Sigmoid colon (tissue), 7 donors: ENCODE measurements at places on chromosomes 4 and X.

GRCh38 chrX:103688946-103689345, 2.4 kb upstream of the MORF4L2 start:
- no peak for DNase-seq

GRCh38 chr4:17188125-17188524, 289.7 kb upstream of the LDB2 start:
- no peak for DNase-seq

DNA sequence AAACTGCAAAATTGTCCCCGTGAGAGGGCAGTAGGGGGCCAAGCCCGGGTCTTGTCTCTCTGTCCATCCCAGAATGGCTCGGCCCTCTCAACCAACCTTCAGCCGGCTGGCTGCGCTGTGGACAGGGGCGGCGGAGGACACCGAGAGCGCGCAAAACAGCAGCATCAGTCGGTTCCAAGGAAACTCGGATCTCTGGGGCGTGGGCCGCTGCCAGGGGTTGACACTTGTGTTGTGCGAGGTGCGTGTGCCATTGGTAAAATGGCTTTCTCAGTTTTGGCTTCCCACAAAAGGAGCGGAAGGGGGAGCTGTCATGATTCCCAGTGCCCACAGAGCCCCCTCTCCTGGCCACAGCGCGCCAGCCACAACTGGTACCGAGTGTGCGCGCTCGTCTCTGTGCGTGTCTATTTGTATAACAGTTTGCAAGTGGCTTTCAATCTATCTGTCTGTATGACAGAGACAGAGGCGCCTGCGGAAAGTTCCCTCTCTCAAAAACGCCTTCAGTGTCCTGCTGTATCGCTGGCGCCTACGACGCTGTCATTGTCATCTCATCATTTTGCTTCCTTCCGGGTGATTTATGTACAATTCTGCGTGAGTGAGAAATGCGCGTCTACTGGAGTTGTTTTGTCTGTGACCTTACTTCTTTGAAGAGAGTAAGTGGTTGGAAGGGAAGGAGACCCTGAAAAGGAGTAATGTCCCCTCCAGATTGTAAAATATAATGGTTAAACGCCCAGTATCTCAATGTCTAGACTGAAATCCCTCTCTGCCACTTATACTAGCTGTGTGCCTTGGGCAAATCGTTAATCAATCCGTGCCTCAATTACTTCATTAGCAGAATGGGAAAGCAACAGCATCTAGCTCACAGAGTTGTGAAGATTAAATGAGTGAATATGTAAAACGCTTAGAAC, 1.8 kb downstream of the DKK2 start:
- peak; percentile 74 for DNase-seq

- no peak for DNase-seq
Observed at GRCh38 chr4:145697332-145697731, 17.4 kb downstream of the C4orf51 start.

DNA sequence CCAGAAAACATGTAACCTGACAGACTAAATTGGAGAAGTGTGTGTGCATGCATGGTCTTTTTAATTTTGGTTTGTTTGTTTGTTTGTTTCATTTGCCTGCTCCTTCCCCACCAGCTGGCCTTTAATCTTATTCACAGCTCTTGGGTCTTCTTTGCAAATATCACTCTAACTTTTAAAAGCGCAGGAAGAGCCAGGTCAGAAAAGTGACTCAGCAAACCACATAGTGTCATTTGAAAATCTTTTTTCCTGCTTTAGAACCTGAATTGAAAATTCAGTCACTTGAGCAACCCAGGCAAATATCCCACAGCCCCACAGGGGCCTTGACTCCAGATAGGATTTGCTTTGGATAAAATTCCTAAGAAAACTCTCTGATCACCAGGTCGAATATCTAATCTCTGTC, 4.6 kb downstream of the TMEM255A start:
- no peak for DNase-seq

GRCh38 chrX:18032486-18033221, 171.6 kb upstream of the RAI2 start:
- no peak for DNase-seq

GRCh38 chr4:102817613-102818268, 9.6 kb downstream of the UBE2D3 start:
- no peak for DNase-seq

- DNase-seq = no peak
Observed at GRCh38 chr4:7769396-7770223, 170.1 kb downstream of the AFAP1 start.

DNA sequence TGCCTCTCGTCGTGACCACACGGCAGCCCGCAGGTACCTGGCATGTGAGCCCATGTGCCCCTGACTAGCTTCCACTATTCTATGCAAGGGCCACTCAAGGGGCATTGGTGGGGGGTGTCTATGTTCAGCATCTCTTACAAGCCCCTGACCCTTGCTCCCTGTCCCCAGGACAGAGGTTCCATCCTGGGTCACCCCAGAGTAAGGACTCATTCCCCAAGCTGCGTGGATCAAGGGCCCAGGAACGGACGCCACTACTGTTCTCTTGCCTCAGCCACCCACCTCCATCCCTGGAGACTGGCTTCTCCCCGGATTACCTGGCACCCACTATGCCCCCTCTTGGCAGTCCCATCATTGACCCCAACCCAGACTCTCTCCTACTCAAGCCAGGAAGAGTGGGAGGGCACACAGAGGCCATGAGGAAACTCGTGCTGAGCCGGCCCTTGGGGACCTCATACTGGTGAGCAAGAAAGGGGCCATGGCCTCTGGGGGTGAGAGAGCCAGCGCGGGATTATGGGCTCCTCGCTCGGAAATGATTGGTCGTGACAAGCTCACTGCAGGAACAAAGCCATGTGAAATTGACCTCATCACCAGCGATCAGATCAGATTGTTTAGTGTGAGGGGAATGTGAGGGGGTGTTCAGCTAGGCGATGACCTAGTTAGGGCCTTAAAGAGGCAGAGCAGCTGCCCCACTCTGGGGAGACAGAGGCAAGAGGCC, 50.1 kb upstream of the PJA1 start:
- DNase-seq = no peak

GRCh38 chr4:52005604-52006273, 14.4 kb downstream of the LRRC66 start:
- DNase-seq = no peak

DNA sequence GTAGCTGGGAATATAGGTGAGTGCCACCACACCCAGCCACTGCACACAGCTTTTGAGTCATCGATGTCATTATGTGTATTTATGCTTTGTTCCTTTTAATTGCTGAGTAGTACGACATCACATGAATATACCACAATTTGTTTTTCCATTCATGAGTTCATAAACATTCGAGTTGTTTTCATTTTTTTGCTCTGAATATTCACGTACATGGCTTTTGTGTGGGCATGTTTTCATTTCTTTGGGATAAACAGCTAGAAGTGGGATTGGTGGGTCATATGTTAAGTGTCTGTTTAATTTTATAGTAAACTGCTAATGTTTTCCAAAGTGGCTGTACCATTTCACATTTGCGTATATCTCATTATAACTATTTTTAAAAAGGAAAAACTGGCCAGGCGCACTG, 45.1 kb upstream of the KDR start:
- DNase-seq = no peak

GRCh38 chr4:180394730-180395129, 1848.5 kb upstream of the TENM3 start:
- no peak for DNase-seq

DNA sequence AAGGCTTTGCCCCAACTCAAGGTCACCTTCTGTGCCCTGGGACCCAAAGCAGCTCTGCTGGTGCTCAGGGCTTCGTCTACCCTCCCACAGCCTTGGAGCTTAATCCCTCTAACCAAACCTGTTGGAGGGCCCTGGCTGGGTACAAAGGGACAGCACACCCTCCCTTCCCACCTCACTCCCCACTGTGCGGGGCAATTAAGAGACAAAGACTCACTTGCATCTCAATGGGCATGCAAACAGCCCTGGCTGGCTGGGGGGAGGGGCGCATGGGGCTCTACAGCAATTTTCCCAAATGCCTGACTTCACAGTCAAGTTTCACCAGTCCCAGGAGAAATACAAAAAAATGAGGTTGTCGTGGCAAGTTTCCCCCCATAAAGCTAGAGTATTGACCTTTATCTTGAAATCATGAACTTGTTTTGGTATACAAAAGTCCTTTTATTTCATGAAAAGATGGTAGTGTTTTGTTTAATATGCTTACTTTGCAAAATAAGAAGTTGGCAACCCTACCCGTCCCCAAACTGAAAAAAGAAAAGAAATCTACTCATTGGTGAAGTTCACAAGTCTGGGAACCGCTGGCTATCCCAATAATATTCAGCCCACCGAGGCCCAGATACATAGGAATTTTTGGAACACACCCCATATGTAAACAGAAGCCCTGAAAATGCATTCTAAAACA, 4.1 kb upstream of the CD99L2 start:
- no peak for DNase-seq

DNA sequence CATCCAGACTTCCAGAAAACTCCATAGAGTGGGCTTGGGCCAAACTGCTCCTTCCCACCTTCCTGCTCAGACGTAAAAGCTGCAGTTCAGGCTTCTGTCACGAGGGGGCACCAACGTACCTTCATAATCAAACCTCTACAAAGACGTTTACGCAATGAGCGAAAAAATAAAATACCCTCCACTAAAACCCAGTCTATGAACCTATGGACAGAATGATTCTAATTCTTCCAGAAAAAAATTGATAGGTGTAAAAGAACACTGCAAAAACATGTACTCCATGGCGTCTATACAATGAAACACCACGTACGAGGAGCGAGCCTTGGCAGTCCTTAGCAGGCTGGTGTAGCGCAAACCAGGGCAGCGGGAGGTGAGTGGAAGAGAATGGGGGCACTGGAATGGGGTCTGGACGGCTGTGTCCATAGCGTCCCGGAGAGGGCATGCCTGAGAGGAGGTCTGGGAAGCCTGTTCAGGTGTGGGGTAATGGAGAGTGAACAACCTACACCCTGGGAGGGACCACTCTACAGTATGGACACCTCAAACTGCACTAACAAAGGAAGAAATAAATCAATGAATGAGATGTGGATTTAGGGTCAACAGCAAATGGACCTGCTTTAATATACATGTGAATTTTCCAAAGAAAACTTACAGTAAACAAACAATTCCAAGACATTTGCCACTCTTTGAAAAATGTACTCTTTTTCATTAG, 14.4 kb upstream of the RAB40A start:
- peak; percentile 89 for DNase-seq

DNA sequence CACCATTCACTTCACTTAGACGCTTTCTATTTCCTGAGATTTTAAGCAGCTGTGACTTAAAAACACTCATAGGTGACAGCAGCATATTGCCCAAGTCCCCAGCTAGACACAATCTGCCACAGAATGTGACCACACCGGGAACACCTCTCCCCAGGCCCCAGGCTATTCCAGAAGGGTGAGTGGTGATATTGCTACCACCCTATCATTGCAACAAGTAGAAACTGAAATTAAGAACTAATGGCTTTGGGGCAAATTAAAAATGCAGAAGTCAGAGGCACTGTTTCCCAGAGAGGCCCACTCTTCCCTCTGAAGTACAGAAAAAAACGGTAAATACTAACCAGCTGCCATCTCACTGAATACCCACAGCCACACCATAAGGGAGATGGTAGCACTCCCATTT, 35.0 kb downstream of the QDPR start:
- no peak for DNase-seq

GRCh38 chrX:150984169-150984824, 1.2 kb downstream of the HMGB3 start:
- no peak for DNase-seq

DNA sequence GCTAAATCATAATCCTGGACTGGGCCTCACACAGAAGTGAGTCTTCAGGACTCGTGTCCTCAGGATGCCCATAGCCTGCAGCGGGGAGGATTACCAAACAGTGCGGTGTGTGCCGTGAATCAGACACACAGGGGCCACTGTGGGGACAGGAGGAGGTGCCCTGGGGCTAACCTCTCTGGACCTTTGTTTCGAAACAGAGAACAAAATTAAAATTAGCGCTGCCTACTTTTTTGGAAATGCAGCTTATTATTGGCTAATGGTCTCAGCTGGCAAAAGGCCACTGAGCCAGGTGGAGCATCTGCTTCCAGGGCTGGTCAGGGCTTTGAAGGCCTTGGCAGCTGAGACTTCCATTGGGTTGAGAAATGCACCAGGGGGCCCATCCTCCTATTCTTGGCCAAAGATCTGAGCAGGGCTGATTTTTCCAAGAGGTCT, 236.2 kb downstream of the EVC2 start:
- no peak for DNase-seq

GRCh38 chr4:71366766-71367165, 27.9 kb downstream of the SLC4A4 start:
- DNase-seq = no peak

DNA sequence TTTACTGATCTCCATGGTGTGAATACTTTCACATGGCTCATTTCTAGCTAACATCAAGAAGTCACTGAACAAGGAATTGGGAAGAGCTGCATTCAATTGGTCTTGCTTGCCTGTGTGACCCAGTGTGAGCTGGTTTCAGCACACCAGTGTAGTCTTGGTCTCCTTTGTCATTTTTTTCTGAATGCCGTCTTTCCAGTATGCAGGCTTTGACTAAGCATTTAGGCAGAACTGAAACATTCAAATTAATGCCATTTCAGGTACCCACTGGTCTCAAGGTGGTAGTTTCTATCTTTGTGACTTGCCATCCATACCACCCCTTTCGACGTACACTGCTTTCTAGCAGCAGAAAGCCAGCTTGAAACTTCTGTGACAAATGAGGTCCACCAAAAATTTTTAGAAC, 550.5 kb upstream of the BOD1L1 start:
- DNase-seq = no peak

DNA sequence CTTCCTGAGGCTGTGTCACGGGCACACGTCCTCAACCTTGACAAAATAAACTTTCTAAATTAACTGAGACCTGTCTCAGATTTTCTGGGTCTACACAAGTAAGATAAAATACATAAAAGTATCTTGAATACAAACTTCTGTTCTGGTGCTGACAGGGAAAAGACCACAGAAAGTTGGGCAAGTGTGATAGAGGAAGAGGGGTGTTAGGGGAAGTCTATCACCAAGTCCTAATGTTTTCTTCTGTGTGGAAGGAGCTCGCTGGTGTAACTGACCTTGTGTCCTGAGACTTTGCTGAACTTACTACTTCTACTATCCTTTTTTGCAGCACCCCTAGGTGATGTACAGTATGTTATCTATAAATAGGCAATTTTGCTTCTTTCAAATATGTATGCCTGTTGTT, 97.0 kb upstream of the STIM2 start:
- DNase-seq = no peak

GRCh38 chr4:42101446-42101975, 50.9 kb downstream of the BEND4 start:
- no peak for DNase-seq

- DNase-seq = no peak
Observed at GRCh38 chr4:182893474-182894080, 23.6 kb downstream of the DCTD start.

- no peak for DNase-seq
Observed at GRCh38 chr4:17068891-17069290, 170.4 kb upstream of the LDB2 start.

DNA sequence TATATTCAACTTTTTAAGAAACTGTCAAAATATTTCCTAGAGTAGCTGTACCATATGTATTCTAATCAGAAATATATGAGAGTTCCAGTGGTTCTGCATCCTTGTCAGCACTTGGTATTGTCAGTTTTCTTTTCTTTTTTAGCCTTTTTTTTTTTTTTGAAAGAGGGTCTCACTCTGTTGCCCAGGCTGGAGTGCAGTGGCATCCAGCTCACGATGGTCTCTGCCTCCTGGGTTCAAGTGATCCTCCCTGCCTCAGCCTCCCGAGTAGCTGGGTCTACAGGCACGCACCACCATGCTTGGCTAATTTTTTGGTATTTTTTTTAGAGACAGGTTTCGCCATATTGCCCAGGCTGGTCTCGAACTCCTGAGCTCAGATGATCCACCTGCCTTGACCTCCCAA, 79.1 kb downstream of the ZFX start:
- no peak for DNase-seq
